ENCODE measurements at places on chromosomes 16 and 17. TPM values are rescaled to one million over a fixed set of nuclear protein-coding genes. Genes with fewer than 3 reads are reported as not detected.

GRCh38 chr16:11677959-11678881 is 10.0 kb downstream of the SNN start:
- H3K27me3 ChIP-seq, result no peaks in the 10 kb centered on the region
- H3K4me3 ChIP-seq, result no peak overlapping the region
- no peak for DNase-seq
- peak overlapping the region; percentile 25 for H3K27ac ChIP-seq
- H3K4me1 ChIP-seq, result peaks cover 4% of the 10 kb centered on the region

- peaks cover 8% of the 10 kb centered on the region for H3K4me1 ChIP-seq
- no peak overlapping the region for H3K4me3 ChIP-seq
- H3K36me3 ChIP-seq, result peaks cover 11% of the 10 kb centered on the region
- peak; percentile 12 for DNase-seq
These were observed 122.9 kb upstream of the SMURF2 start for GRCh38 chr17:64785011-64785421.

- no peak overlapping the region for H3K4me3 ChIP-seq
- H3K27ac ChIP-seq, result no peak overlapping the region
- DNase-seq, result no peak
- no peaks in the 10 kb centered on the region for H3K36me3 ChIP-seq
These were observed 39.3 kb downstream of the IL21R start for GRCh38 chr16:27441276-27441675.

The RUSF1 gene
- total RNA-seq, result 47.3 TPM

The TNFRSF13B gene
- total RNA-seq, result 0.17 TPM

The ANKFY1 gene
- total RNA-seq, result 31.7 TPM

Data from liver (tissue), 10 donors.